HCEC 1CT (cell line): ENCODE measurements at places on chromosomes 5 and 9.

DNA sequence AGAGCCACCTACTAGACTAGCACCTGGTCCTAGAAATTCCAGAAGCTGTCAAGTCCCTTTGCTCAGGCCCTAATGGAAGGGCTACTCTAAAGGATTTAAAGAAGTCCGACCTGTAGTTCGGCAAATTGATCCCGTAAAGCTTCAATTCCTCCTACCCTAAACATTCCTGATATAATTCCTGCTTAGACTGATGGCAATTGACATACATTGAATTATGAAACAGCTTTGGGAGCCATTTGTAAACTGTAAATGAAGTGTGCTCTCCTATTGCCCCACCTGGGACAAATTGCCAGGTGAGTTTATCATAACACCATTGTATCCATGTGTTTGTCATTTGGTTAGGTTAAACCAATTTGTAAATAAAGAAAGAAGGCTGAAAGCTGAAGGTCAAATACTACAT is 104.4 kb downstream of the EGFLAM start:
- no peak for DNase-seq

DNA sequence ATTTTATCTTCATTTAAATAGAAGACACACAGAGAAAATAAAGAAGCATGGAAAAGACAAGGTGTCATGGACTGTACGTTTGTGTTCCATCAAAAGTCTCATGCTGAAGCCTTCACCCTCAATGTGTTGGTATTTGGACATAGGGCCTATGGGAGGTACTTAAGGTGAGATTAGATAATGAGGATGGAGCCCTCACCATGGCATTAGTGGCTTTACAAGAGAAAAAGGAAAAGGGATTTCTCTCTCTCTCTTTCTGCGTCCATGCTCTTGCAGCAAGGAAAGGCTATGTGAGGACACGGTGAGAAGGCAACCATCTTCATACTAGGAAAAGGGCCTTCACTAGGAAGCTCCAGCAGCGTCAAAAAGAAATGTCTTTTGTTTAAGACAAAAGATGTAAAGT is 797.0 kb upstream of the CDH10 start:
- no peak for DNase-seq

DNA sequence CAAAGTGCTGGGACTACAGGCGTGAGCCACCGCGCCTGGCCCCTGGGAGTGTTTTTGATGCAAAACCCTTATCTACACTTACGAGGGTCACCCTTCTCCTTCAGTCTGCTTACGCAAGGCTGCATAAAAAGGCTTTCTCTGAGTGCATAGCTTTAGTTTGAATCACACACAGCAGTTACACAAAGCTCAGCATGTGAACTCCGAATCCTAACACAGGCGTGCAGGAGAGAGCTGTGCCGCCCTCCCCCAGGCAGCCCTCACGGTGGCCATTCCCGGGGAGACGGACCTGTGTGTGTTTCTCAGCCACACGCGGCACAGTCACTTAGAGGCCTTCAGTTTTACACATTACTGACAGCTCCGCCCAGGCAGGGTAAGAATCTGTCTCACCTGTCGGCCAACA is 26.7 kb downstream of the EXD3 start:
- DNase-seq = peak; percentile 74

- DNase-seq = no peak
Observed at GRCh38 chr9:28136113-28136512, 562.8 kb upstream of the C9orf72 start.

- DNase-seq = no peak
Observed at GRCh38 chr9:127397646-127398274, 791 bp downstream of the SLC2A8 start.

DNA sequence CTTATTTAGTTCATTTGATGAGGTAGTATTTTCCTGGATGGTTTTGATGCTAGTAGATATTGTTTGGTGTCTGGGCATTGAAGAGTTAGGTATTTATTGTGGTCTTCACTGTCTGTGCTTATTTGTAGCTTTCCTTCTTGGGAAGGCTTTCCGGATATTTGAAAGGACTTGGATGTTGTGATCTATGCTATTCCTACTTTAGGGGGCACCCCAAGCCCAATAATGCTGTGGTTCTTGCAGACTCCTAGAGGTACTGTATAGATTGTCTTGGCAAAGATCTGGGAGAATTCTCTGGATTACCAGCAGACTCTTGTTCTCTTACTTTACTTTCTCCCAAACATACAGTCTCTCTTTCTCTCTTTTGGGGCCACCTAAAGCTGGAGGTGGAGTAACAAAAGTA is 315.7 kb downstream of the MAT2B start:
- no peak for DNase-seq

DNA sequence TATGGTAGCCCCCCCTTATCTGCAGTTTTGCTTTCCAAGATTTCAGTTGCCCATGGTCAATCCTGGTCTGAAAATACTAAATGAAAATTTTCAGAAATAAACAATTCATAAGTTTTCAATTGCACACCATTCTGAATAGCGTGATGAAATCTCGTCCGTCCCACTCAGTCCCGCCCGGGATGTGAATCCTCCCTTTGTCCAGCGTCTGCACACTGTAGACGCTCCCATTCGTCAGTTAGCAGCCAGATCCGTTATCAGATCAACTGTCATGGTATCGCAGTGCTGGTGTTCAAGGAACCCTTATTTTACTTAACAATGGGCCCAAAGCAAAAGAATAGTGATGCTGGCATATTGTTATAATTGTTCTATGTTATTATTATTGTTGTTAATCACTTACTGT is 98.6 kb downstream of the TMEM215 start:
- DNase-seq = no peak

- DNase-seq = no peak
Observed at GRCh38 chr9:75906531-75906930, 16.1 kb downstream of the PCSK5 start.

DNA sequence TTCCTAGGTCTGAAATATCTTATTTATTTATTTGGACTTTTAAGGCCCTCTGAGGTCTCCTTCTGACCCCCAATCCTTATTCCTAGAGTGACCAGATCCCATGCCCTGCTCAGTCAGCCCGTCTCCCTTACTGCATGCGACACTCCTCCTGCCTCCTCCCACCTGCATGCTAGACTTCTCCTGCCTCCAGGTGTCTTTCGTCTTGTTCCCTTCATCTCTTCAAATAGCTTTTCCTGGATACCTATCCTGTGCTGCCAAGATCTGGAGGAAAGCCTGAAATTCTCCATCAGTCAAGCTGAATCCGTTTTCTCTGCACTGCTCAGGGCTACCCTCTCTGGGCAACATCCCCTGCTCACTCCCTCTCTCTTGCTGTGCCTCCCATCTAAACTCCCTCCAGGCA is 81.0 kb downstream of the PRDM6 start:
- DNase-seq = no peak

DNA sequence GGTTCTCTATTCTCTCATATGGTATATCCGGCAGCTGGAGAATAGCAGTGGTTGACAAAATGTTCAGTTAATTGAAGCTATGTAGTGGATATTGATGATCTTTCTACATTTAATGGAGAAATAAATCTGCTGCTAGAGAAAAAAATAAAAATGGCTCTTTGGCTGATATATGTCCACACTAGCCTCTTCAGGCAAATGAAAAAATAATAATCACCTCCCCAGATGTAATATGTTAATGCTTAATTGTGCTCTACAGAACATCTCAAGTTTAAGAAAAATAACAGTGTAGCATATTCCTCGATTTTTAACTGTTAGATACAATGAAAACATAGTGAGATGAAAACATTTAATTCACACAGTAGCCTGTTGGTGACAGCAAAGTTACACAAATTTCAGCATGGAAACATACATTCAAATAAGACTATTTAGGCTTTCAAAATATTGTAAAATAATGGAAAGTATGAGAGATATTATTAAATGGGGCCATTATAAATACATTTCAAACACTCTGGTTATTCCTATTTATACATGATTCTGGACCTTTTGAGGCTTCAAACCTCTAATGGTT is 543.0 kb downstream of the MAT2B start:
- DNase-seq = peak; percentile 39

DNA sequence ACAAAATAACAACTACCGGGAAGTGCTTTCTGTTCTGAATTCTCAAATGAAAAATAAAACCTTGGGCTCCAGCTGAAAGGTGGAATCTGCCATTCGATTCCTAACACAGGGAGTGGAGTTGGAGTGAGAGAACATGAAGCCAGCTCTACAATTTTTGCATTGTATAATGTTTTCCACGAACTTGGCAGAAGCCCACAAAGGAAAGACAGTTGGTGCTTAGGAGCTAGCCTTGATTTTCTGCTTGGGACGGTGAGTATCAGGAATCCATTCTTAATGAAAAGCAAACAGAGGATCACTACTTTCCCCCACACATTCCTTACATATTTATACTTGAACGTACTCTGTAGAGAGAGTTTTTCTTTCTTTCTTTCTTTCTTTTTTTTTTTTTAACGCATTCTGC is 74.2 kb upstream of the FBXL7 start:
- no peak for DNase-seq

GRCh38 chr5:53019320-53019719 is 30.2 kb downstream of the ITGA2 start:
- DNase-seq = peak; percentile 93

- no peak for DNase-seq
Observed at GRCh38 chr5:135369952-135370351, 29.1 kb downstream of the MACROH2A1 start.

DNA sequence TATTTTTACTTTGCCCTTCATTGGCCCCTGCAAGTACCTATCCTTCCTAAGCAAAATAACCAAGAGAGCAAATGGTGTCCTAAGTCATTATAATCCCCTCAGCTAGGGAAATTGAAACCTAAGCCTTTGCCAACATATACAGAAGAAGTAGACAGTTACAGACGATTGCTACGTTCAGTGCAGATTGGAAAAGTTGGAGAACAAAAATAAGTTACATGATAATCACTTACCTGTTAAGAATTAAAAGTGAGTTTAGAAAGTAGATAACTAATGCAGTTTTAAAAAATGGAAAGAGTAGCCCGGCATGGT is 244.8 kb downstream of the MPDZ start:
- DNase-seq = no peak

GRCh38 chr5:34731435-34732232 is 75.5 kb downstream of the RAI14 start:
- DNase-seq = no peak

- no peak for DNase-seq
Observed at GRCh38 chr5:120869831-120870230, 405.7 kb downstream of the PRR16 start.

DNA sequence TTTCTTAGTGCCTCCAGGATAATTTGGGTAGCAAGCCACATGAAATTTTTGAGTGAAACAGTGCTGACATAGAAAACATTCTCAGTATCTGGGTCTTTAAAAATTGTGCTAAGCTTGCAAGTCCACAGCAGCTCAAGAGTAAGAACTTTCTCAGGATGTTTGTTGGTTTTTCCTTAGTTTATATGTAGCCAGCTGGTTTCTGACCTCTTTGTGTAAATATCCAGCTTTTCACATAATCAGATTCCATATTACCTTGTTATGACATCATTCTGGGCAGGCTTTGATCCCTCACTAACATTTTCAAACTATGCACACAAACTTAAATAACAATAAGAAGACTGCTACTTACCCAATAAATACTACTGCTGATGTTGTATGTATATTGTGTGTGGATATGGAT is 82.9 kb upstream of the VCAN start:
- peak; percentile 53 for DNase-seq

DNA sequence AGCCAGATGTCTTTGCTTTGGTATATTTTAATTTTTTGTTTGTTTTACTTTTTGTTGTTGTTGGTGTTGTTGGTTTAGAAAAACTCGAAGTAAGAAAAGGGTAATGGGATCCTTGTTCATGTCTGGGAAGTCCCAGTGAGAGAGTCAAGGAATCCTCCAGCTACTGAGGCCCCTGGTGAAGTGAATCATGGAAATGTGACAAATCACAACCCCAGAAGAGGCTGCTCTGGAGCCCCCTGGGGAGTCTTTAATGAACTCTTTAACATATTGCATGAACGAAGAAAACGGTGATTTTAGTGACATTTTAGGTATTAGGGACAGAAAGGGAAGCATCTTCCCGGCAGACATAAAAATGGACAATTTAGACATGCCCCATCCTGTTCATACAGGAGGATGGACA is 41.3 kb downstream of the TMEM174 start:
- DNase-seq = peak; percentile 35

DNA sequence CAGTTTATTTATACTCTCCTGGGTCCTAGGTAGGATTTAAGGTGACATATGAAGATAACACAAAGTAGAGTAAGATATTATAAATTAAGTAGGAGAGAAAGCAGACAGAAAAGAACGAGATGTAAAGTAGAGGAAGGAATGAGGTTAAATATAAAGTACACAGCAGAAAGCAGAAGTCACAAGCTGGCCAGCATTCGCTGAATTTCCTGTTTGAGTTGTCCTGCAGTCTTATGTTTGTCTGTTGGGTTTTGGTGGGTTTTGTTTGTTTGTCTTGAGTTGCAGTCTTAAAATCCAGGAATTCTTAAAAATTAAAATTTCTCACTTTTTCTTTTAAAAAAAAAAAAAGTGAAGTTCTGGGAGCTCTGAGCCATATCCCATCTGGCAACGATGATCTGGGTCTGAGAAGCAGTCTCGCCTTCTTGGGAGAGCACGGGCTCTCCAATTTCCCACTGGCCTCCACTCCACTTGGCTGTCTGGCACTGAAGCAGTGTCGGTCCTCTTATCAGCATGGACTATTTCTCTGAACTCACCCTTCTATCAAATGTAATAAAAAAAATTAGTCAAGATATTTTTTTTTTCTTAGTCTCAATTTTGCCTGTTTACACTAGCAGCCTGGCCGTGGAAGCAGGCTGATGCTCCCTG is 2.0 kb downstream of the S100Z start:
- DNase-seq = no peak

GRCh38 chr5:116506488-116506887 is 68.1 kb downstream of the SEMA6A start:
- no peak for DNase-seq

- no peak for DNase-seq
Observed at GRCh38 chr9:80586786-80587330, 1015.1 kb downstream of the TLE4 start.

GRCh38 chr9:122307925-122308324 is 43.2 kb downstream of the MRRF start:
- DNase-seq = no peak

GRCh38 chr5:127409246-127409917 is 108.1 kb upstream of the PRRC1 start:
- no peak for DNase-seq

DNA sequence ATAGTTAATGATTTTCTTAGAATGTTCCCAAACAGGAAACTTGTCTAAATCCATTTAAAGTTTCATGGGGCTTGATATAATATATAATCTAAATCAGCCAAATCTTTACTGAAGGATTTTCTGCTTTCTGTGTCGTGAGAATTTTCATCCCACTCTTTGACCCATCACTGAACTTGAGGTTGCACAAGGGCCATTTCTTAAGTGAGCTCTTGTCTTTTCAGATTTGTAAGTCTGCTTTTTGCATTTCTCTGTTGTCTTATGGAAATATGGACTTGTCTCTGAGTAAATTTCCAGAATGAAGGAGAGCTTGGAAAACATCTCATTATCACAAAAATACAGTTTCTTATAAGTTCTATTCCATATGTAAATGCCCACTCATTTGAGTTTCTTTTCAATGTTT is 149.2 kb upstream of the ARRDC3 start:
- no peak for DNase-seq

DNA sequence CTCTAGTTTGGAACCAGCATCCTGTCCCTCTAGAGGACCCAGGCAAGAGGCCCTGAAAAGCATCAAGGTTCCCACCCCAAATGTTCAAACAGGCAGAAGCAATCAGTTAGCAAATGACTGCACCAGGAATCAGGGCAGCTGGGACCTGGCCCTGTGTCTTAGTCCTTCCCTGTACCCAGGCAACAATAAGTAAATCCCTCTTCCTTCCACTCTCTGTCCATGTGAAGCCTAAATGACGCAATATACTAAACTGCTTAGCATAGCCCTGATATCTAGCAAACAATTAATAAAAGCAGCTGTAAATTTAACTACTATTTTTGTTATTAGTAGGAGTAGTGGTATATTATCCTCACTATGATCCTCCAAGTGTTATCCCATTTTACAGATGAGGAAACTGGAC is 13.2 kb upstream of the ADRA1B start:
- no peak for DNase-seq
